Gastroesophageal sphincter (tissue), 4 donors: ENCODE measurements at places on chromosomes 3 and 15.

GRCh38 chr3:39469258-39469657, 1.8 kb downstream of the MOBP start:
- no peak for ATAC-seq

GRCh38 chr3:166560253-166560652, 723.0 kb upstream of the BCHE start:
- no peak for ATAC-seq

- no peak for ATAC-seq
These were observed 86.8 kb downstream of the FSIP1 start for GRCh38 chr15:39695793-39696192.

DNA sequence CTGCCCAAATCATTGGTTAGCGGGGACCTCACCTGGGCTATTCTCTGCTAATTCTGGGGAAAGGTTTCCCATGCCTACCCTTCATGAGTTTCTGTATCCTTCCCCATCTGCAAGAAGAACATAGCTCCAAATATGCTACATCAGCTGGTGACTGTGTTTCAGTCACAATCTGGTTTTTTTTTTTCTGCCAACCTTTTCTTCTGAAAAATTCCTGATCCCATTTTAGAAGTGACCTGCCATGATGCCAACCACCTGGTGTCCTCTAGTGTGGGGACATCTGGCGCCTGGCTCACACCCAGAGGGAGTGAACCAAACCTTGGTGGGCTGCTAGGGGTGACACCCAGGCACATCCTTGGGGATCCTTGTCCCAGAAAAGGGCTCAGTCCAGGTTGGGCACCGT, 76.1 kb downstream of the CHRD start:
- no peak for ATAC-seq

GRCh38 chr3:87370007-87370406, 93.6 kb upstream of the POU1F1 start:
- no peak for ATAC-seq

DNA sequence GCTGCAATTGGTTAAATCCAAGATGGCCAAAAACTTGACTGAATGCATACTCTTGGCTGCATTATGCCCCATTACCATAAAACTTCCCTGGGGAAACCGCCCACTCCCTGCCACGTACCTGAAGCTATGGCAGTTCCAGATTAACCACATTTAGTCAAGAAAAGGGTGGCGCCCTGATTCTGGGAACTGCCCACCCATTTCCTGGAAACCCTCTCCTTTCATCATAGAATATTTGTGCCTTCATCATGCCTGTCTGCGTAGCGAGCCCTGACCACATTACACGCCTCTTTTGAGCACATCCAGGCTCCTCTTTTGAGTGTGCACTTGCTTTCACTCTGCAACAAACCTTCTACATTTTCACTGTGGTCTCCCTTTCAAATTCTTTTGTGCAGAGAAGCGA, 5.2 kb downstream of the LINS1 start:
- no peak for ATAC-seq

GRCh38 chr3:178465260-178466180, 70.7 kb upstream of the KCNMB2 start:
- ATAC-seq, result no peak

- no peak for ATAC-seq
These were observed 62.8 kb upstream of the UTS2B start for GRCh38 chr3:191393146-191393545.

DNA sequence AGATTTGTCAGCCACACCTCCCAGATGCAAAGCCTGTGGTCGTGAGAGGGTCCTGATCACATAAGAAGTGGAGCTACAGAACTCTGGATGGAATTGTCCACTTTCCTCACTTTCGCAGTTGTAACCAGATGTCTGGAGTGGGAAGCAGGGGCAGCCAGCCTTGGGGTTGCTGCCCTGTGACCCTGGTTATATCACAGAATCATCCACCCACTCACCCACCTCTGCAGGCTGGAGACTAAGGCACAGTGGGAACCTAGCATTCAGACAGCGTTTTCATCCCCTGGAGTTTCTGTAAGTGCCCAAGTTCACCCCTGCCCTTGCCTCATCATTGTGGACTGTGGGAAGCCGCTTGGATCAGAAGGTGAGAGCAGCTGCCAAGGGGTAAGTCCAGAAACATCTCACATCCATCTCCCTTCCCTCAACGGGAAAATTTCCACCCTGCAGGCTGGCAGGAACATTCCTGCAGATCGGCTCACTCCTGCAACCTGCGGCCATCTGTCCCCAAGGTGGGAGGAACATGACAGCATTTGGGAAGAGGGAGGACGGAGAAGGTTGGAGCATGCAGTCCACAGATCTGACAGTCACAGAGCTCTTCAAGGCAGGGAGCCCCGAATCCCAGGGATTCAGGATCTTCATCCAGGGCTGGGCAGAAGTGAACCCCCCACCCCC, 2.9 kb upstream of the IQSEC1 start:
- no peak for ATAC-seq

- ATAC-seq, result peak; percentile 89
These were observed 52.4 kb downstream of the IL1RAP start for GRCh38 chr3:190566043-190566933.

DNA sequence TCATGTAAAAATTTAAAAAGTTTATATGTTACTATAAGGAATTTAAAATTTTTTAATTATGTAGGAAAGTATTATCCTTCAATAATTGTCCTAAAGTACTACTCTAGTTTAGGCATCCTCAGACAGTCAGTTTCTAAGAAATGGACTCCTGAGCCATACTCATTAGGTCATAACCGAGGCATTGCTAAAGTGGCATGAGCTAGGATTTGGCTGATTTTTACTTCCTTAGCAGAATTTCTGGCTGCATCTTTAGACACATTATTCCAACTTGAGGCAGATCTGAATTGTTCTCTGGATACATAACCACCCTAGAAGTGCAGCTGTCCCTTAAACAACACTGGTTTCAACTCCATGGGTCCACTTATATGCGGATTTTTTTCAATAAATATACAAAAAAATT, 38.3 kb downstream of the IFT57 start:
- ATAC-seq, result no peak

GRCh38 chr3:97822359-97822775, 556 bp downstream of the CRYBG3 start:
- ATAC-seq, result peak; percentile 38

- no peak for ATAC-seq
These were observed 26.9 kb upstream of the MTMR14 start for GRCh38 chr3:9622438-9622837.

GRCh38 chr3:190053919-190054672, 66.6 kb downstream of the P3H2 start:
- no peak for ATAC-seq

DNA sequence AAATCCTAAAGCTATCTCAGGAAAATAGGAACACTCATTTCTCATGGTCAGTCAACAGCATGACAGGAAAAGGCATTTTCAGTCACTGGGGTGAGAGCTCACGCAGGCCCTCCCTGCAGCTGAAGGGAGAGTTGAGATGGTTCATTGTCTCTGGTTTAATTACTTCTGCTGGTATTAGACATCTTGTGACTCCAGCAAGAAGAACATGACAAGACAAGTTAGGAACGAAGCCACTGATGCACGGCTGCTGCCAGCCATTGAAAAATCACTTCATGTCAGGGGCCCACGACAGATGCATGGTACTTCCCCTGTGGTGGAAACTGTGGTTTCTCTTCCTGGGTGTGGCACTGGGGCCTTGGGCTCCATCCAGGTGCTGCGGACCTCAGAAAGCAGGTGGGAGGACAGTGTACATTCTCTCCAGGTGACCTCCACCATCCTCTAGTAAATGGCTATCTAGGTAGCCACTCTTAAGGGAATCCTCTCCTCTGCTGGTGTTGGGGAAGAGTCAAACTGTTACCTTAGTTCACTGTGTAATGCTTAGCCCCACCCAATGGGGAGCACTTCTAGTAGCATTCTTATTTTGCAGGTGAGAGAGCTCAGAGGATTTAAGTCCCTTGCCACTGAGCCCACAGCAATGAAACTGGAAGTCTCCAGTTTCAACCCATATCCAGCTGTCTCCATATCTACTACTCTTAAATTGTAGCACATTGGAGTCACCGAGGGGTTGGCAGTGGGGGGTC, 274.2 kb downstream of the LRTM1 start:
- no peak for ATAC-seq
